GM04504 (cell line): ENCODE measurements at places on chromosomes 11 and 22.

DNA sequence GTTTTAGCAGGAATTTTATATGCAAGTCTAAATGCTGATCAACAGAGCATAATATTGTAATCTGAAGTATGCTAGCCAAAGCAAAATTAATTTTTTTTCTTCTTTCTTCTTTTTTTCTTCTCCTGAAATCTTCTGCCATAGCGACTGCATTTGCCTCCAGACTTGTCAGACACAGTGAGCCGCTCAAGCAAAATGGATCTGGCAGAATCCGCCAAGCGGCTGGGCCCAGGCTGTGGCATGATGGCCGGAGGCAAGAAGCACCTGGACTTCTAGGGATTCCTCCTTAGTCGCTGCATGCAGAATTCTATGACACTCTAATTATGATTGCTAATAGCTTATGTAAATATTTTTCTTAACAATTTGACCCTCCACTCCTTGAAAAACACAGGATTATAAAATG lies 27.9 kb downstream of the PAX6 start:
- no peak for DNase-seq

DNA sequence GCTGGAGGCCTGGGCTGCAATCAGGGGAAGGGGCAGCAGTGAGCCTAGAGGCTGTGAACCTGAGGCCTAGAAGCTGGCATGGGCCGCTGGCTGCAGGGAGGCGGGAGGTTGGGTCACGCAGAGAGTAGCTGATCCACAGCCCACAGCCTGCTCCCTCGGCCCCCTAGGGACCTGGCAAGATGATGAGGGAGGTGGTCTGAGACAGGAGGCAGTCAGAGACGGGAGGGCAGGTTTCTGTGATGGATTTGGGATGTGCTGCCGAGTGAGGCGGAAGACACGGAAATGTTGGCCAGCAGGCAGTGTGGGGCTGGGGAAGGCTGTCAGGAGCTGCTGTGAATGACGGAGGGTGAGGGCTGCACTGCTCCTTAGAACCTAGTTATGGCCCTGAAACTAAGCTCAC lies 22.7 kb downstream of the LRFN4 start:
- DNase-seq: no peak

- DNase-seq: no peak
These were observed 160.0 kb downstream of the NAV2 start for GRCh38 chr11:19872512-19873145.

GRCh38 chr11:79864882-79865281 lies 424.1 kb upstream of the TENM4 start:
- no peak for DNase-seq

GRCh38 chr22:22593250-22593649 lies 34.2 kb upstream of the PRAME start:
- DNase-seq: no peak

DNA sequence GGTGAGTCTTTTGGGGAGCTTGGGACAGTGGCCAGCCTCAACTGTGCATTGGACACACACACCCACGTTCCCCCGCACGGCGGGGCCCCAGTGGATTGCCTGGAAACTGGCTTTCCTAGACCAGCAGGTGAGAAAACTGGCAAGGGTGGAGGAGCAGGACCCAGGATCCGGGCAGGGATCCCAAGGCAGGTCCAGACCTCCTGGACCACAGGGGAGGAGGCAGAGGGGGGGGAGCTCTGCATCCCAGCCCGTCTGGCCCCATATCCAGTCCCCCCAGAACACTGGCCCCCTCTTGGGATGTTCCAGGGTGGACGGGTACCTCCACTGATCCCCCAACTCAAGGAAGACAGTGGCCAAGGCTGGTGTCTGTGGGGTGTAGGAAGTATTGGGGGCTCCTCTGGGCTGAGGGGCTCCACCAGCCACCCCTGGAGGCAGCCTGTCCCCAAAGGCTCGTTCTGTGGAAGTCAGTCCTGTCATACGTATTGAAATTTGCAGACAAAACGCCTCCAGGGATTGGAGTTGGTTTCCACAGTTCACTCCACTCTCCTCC lies 89.3 kb upstream of the LINC01488 start:
- DNase-seq: no peak

DNA sequence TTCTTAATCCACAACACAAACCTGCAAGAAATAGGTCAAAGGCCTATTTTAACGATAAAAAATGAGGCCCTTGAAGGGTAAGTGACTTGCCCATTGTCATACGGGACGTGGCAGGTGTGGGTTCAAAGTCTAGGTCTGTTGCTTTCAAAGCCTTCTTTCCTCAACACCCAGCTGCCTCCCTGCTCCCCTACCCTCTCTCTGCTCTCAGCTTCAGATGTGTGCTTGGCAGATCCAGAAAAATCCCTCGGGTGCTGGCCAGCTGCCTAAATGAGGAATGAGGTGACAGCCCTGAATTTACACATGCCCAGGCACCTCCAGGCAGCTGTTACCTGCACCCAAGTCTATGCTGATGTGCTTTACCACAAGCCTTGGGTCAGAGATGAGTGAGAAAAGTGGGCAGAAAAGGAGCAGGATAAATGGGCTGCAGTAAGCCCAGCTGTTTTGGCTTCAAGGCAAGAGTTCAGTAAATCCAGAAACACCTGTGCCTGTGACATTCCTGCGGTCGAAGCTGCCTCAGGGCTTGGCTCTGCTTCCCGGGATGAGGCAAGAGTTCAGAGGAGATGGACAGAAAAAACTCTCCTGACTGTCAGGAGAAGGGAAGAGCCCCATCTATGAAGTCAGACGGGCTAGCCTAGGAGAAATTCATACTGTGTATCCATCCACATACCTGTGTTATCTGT lies 49.9 kb upstream of the LDLRAD3 start:
- no peak for DNase-seq

GRCh38 chr22:21791635-21792625 lies 56.3 kb upstream of the YPEL1 start:
- DNase-seq: no peak

DNA sequence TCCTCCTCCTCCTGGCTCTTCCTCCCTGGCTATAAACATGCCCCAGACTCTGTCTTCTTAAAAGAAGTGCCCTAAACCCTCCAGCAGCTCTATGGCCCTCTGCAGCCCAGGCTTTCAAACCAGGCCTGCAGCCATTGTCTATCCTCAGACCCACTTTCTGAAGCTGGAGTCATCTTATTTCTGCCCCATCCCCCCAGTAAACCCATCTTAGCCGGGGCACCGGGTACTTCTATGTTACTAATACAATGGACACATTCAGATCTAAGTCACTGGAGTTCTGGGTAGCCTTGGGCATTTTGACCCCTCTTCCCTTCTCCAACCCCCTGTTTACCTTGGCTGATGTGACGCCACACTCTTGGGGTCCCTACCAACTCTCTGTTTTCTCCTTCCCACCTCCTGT lies 29.7 kb upstream of the CACNG2 start:
- DNase-seq: no peak

- DNase-seq: no peak
These were observed 127.4 kb upstream of the CADM1 start for GRCh38 chr11:115631609-115632008.

- DNase-seq: no peak
These were observed 13.1 kb upstream of the RAB38 start for GRCh38 chr11:88188251-88188931.

- DNase-seq: peak; percentile 70
These were observed at the start of gene ADSL for GRCh38 chr22:40346185-40347118. Gene ADSL, plus strand, starts transcription at chr22:40346500. Its CDS starts 59 bp downstream, at chr22:40346559.

DNA sequence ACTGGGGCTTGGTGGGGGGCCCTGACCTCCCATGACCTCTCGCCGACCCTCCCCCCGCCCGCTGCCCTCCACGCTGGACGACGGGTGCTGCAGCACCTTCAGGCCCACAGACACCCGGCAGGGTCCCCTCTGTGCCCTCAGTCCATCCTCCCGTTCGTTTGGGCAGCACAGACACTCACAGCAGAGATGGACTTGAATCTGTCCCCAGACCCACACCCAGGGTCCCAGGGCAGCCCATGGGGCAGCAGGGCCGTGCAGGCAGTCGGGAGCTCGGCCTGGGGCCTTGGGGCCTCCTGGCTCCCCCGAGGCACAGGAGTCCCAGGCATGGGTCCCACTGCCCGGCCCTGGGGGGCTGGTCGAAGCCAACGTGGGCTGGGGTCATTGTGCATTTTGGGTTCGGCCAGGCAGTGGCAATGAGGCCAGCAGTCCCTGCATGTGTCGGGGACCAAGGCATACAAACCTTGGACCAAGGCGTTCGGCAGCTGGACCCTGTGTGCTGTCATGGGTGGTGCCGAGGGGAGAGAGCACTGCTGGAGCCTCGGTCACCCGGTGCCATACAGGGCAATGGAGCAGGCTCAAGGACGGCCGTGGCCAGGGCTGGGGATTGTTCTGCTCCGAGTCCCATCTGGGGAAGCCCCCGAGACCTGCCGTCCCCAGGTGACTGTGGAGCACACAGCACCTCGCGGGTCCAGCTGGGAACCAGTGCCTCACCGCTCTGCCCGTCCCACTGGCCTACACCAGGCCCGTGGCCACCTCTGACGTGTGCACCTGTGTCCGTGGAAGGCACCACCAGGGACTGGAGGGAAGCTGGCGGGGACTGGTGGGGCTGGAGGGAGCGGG lies 19.3 kb upstream of the BRSK2 start:
- DNase-seq: no peak

DNA sequence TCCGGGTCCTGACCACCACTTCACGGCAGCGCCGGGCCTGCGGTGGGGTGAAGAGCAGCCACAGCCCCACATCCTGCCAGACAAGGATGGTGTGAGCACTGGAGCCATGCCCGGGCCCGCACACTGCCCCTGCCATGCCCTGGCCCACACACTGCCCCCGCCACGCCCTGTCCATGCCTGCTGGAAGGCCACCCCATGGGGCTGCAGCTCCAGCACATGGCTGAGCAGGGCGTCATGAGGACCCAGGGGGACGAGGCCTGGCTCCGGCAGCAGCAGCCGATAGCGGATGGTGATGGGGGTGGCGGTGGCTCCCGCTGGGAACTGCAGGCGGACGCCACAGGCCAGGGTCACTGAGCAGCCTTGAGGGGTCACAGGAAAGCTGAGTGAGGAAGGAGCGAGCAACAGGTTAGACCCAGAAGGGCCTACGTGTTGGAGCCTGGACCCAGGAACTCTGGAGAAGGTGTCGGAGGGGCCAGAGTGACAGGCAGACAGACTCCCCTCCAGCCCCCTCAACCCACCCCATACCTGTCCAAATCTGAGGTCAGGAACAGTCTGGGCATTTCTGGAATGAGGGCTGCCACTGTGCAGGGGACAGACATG lies 2.9 kb downstream of the PIDD1 start:
- DNase-seq: no peak

DNA sequence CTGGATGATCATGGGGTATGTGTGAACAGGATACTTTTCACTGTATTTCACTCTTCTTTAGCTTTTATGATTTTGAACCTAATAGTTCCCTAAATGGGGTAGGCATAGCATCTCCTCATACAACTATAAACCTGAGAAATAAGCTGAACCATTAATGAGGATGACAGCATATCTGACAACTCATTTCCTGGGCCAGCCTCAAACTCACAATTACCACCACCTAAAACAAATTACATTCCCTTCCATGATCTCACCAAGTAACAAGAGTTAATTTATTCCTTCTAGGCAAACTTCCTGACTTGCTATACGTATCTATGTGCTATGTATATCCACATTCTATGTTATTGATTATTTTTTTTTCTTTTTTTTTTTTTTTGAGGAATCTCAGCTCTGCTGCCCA lies 23.0 kb downstream of the SIK3 start:
- no peak for DNase-seq

- no peak for DNase-seq
These were observed 6.3 kb downstream of the CRY2 start for GRCh38 chr11:45853332-45854219.

- no peak for DNase-seq
These were observed 127.0 kb downstream of the TRPC6 start for GRCh38 chr11:101456812-101457211.

DNA sequence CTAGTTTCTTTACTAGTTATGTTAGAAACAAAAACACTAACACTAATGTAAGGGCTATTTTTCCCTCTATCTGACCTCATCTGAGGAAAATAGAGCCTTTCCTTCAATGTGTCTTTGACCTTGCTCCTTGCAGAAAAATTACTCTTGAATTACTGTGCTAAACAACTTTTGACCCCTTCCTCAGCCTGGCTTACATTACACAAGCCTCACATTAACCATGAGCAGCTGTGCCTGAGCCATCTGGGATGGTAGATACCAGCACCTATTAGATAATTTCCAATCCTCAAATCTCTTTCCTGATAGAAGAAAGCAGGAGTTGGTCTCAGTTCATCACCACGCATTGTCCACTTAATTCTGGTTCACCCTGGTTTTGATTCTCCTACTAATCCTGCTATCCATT lies 134.4 kb upstream of the NCAM1 start:
- DNase-seq: no peak

DNA sequence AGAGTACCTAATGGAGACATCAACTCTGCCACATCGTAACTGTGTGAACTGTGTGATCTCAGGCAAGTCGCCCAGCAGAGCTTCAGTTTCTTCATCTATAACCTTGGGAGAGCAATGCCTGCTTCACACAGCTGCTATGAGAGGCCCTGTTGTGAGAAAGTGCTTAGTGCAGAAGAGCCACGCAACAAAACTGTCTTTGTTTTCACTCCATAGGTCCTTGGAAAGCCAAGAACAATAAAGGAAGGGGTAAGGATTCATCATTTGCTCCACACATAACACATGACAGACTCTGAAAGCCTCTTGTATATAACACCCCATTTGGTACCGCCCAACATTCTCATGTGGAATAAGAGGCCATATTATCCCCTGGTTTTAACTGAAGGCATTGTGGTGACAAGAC lies 231.9 kb upstream of the ISX start:
- DNase-seq: no peak

DNA sequence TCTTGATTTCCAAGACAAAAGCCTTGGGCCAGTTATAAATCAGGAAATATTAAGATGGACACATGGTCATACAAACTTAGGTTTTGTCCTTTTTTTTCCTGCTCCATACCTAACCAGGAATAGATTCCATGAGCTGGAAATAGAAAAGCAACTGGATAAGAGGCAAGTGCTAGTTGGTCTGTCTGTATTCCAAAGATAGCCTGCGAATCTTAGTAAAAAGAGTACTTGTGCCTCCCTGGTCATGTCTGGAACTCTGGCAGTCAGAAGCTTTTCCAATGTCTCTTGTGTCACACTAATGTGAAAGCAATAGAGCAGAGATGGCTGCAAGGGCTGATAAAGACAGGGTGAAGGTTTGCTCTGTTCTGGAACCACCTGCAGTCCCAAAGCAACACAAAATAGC lies 590.2 kb upstream of the ANO5 start:
- DNase-seq: no peak

GRCh38 chr11:130391711-130392110 lies 36.7 kb downstream of the ADAMTS8 start:
- DNase-seq: no peak

DNA sequence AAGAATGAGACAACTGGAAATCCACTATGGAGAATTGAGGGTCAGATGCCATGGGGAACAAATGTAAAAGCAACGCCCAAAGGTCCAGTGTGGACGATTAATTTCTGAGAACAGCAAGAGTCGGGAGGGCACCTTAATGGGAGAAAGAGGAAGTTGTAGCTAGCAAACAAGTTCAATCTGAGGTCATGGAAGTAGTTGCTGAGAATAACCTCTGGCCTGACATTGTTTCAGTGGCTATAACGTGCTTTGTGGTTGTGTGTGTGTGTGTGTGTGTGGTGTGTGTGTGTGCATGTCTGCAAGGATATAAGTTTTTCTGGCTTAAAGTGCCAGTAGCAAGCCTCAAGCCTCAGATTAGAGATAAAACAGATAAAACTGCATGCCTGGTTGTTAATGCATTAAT lies 1630.1 kb upstream of the TENM4 start:
- DNase-seq: no peak
